GM23338 (cell line): ENCODE measurements at places on chromosomes 16 and 17. TPM values are rescaled to one million over a fixed set of nuclear protein-coding genes. Genes with fewer than 3 reads are reported as not detected.

EVI2B gene
- total RNA-seq: not detected in 2 replicates

SERPINF2 gene
- total RNA-seq: 0.47 and 0.66 TPM in 2 replicates

DNA sequence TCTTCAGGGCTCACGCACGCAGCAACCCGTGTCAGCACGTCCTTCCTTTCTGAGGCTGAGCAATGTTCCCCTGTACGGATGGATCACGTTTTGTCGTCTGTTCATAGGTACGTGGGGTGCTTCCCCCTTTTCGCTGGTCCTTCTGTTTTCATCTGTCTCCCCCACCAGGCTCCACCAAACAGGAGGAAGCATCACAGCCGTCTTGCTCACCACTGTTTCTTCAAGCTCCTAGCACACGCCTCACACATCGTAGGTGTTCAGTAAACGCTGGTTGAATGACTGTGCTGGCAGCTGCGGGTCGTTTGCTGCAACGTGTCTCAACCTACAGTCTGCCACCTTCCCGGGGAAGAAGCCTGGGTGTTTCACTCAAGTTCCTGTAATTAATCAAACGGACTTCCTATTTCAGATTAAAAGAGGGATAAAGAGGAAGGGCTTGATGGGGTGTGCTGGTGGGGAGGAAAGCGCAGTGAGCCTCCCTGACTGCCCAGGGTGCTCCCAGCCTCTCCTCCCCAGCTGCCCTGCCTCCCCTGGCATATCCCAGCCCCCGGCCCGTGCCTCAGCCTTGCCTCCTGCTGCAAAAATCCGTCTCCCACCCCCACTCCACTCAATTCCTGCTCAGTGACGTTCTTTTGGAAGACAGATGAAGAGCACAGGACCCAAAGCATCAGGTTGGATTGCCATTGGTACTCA, 76.7 kb upstream of the DOC2B start:
- DNase-seq: no peak

DNA sequence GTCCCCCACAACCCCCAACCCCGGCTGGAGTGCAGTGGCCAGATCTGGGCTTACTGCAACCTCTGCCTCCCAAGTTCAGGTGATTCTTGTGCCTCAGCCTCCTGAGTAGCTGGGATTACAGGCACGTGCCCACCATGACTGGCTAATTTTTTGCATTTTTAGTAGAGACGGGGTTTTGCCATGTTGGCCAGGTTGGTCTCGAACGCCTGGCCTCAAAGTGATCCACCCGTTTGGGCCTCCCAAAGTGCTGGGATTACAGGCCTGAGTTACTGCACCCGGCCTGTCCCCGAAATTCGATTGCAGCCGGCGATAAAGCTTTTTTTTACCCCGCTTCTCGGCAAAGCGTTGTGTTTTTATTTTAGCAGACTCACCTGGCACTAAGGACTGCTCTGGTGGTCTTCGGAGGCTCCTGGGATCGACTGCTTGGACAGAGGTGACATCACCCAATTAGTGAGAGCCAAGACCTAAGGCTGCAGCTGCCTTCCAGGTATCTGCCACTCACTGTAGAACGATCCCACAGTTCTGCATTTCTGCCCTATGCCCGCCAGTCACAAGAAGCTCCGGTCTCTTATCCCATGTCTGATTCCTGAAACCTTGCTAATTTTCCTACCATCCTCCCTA, 82.2 kb upstream of the ARL4D start:
- peak; percentile 36 for DNase-seq

GRCh38 chr17:83191388-83192160, 112.2 kb downstream of the METRNL start:
- DNase-seq: no peak

- DNase-seq: peak; percentile 77
Measured at GRCh38 chr17:19386974-19387920, at the start of gene MFAP4. MFAP4 (minus strand) TSS chr17:19387190; CDS start chr17:19387155, 35 bp downstream.

GRCh38 chr17:28416703-28417311, 10.8 kb upstream of the SLC46A1 start:
- DNase-seq: peak; percentile 95

- no peak for DNase-seq
Measured at GRCh38 chr16:58099097-58099955, 29.9 kb downstream of the CFAP20 start.

DNA sequence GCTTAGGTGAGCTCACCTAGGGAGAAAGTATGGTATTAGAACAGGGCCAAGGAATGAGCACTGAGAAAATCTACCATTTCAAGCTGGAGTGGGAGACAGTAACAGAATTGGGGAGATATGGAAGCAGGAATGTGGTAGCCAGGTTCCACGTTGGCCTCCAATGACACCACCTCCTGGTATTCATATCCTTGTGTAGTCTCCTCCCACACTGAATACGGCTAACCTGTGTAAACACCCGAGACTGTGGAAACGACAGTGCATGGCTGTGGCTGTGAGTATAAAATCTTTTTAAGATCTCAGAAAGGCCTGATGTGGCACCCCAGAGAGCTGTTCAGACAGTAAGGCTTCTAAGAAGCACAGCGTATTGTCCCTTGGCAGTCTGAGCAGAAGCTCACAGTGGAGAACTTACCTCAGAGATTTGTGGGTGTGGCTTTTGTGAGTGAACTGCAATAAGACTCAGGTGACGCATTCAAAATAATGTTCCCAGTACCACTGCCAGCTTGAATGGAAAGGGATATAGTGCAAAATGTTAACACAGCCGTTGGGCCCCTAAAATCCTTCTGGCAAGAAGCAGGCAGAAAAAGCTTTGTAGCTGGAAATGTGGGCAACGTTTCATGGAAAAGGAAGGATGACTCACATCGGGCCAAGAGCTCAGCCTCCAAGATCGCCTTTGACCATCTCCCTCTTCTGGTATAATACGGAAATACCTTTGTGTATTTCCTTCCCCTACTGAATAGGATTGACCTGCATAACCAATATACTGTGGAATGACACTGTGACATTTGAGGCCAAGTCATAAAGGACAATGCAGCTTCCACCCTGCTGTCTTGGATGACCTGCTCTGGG, 14.4 kb downstream of the SDR42E1 start:
- peak; percentile 73 for DNase-seq
